ENCODE measurements at places on chromosomes 16 and 17.
A peak's percentile ranks its signal among the peaks of the same experiment; 100 is the strongest.

GRCh38 chr17:48053758-48054237 lies 5.6 kb downstream of the NFE2L1 start:
- DNase-seq = no peak

DNA sequence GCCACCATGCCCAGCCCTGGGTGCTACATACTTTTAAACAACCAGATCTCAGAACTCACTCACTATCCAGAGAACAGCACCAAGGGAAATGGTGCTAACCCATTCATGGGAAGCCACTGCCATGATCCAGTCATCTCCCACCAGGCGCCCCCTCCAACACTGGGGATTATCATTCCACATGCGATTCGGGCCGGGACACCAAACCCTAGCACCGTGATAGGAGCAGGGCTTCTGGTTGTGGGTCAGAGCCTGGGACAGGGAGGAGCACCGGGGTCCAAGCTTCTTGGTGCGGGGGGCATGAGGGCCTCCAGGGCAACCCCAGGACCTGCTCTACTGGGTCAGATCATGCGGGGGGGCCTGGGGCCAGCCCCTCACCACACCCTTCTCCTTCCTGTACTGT lies 4.5 kb downstream of the TMEM235 start:
- DNase-seq = no peak

DNA sequence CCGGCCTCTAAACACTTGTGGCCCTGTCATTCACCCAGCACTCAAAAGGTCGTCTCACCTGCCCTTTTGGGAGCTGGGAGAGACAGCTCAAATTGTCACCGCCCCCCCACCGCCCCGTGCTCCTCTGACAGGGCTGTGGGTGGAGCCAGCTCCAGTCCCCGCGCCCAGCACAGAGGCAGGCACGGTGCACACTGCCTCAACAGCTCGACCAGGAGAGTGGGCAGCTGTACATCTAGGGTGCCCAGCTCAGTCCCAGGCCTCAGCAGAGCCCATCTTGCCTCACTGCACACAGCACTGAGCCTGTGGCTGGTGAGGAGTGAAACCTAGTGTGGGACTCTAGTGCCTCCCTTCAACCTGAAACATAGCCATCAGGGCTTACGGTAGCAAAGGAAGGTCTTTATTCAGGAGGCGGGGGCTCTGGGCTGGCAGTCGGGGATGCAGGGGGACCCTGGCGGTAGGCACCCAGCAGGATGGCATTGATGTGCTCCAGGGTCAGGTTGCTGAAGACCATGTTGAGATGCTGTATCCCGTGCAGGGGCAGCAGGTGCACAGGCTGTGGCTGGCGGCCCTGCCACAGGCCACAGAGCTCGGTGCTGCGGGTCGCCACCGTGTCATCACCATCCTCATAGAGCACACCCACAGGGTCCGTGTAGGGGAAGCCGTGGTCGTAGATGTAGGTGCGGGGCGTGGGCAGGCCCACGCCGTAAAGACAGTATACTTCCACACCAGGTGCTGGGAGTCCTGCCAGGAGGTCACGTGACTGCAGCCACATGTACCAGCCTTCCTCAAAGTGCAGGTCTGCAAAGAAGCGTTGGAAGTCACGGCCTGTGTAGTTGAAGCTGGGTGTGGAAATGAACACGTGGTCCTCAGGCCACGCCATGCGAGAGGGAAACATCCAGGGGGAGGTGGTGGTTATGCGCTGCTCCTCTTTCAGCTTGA lies 3.1 kb upstream of the PSMB10 start:
- DNase-seq = no peak

DNA sequence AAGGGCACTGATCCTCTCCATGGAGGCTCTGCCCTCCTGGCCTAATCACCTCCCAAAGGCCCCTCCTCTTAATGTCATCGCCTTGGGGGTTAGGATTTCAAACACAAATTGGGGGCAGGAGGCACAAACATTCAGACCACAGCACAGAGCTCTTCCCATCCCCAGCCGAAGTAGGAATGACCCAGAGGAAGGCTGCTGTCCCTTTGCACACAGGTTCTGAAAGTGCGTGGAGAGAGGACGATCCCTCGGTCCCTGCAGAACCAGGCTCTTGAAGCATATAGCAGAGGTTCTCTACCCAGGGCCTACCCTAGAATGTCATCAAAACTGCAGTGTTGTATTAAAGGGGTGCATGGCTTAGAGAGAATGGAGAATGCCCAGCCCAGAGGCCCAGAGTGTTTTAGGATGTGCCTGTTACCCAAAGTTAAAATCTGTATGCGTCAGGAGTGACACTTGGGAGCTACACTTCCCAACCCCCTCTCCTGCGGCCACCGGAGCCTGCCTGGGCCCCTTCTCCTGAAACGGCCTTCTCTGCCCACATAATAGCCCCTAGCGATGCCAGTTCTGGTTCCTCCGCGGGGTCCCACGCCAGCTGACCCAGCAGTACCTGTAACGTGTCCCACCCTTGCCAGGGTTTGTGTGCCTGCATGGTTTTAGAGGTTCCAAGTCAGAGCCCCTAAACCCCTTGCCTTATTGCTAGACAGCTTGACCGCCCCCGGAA lies 159.5 kb upstream of the CACNG5 start:
- no peak for DNase-seq

DNA sequence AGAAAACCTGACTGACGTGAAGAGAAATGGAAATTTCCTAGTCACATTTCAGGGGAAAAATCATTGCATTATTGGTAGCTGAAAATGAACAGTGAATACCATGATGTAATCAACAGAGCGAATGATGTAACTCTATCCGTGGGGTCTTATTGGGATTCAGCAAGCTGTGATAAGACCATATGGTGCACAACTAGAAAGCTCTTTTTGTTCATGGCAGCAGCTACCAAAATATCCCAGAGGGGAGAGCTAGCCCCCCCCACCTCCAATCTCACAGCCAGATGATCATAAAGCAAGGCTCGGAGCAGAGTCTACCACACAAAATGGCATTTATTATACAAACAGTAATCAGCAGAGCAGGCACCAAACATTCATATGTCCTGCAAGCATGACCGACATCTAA lies 22.2 kb upstream of the DNAH17 start:
- no peak for DNase-seq

GRCh38 chr17:20120836-20121235 lies 111.7 kb downstream of the SPECC1 start:
- no peak for DNase-seq

DNA sequence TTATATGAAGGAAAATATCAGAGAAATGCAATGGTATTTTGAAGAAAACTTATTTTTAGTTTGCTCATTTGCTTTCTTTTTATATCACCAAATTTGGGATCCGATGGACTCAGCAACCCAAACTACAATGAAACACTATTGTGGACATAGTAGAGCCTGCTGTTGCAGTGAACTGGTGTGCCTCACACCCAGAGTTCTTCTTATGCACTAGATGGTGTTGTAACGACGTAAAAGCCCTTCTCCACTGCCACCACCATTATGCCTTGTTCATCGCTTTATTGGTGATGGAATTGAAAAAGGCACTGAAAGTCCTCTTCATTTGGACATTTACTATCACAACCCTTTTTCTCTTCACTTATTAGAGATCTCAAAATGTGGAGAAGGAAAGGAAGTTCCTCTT lies 381.3 kb downstream of the CDH8 start:
- DNase-seq = no peak

DNA sequence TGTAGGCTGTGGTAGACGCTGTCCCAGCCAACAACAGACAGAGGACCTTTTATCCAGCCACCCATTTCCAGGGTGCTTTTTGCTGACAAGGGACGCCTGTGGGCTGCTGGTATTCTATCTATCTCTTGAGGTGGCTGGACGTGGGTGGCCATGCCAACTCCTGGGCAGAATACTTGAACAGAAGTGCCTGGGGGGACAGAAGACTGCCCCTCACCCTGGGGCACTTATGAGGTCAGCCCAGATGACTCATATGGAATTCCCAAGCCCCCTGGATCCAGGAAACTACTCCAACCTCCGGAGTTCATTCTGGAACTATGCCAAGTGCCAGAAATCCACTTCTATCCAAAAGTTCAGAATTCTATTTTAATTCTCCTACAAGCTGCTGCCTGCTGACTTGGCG lies 61.3 kb downstream of the CDRT4 start:
- no peak for DNase-seq

- peak; percentile 91 for DNase-seq
These were observed 6.8 kb upstream of the CA4 start for GRCh38 chr17:60142872-60143499.

DNA sequence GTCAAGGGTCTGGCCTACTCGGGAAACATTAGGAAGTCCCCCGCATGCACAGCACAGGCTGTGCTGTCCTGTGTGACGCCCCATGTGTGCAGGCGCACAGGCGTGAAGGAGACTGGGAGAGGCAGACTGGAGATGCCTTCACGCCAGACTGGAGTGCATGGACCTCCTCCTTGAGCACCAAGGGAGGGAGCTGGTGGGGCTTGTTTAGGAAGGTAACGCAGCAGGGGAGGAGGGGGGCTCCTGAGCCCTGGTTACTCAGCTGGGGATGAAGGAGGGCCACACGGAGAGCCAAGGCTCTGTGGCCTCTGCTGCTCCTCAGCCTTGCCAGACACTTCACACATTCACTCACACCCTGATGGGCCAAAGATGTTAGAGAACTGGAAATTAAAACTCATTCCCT lies 7.7 kb downstream of the HSDL1 start:
- DNase-seq = no peak

GRCh38 chr17:83195330-83196023 lies 116.1 kb downstream of the METRNL start:
- no peak for DNase-seq

DNA sequence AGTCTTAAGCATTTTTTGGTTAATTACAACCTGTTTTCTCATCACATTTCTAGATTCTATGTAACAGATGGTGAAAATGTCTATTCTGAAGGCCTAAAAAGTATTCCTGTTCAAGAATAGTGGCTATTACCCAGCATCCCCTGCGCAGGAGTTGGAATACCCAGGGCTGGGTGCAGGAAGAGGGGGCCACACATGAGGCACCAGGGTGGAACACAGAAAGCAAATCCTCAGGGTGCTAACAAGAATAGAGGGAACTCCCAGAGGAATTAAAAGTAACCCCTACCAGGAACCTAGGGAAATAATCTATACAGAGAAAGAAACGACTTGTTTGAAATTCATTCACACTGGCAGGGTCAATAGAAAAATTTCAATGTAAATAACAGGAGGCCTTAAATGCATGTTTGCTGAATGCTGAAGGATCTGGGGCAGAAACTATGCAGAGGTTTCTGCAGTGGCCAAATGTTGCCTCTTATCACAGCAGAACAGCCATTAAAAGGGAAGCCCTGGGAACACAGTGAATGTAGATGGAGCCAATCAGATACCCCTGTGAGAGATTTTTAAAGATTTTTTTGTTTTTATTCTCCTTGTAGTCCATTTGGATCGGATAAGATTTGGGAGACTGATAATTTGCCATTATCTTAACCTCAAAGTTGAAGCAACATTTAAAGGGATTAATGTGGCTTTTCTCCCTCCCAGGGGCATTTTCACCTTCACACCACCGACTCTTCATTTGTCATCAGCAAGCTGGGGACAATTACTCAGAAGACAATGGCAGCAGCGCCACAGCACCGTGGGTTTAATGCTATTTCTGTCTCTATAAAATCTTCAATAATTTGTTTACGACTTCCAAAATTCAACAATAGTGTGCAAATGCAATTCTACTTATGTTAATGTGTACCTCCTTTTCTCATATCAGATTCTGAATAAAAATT lies 196.0 kb upstream of the PSMD7 start:
- DNase-seq = peak; percentile 49

DNA sequence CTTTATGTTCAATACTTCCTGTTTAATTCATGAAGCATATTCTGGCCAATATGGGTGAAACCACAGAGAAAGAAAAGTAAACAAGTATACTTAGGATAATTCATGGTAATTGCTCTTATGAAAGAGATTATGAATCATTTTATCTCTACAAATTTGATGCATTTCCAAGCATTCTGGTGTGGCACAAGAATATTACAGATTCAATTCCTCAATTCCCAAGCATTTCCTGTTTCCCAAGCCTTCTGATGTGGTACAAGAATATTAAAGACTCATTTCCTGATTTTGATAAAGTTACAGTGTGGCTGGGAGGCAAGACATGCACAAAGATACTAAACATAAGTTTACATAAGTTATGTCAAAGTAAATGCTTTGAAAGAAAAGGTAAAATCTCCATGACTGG lies 126.1 kb upstream of the NUDT7 start:
- no peak for DNase-seq

- DNase-seq = peak; percentile 61
These were observed at the start of gene SIAH1 for GRCh38 chr16:48385253-48386150. Gene SIAH1 (minus strand): TSS chr16:48385413. CDS start chr16:48362428, 22,985 bp downstream.

- DNase-seq = no peak
These were observed 6.3 kb downstream of the TERF2IP start for GRCh38 chr16:75653922-75654321.

DNA sequence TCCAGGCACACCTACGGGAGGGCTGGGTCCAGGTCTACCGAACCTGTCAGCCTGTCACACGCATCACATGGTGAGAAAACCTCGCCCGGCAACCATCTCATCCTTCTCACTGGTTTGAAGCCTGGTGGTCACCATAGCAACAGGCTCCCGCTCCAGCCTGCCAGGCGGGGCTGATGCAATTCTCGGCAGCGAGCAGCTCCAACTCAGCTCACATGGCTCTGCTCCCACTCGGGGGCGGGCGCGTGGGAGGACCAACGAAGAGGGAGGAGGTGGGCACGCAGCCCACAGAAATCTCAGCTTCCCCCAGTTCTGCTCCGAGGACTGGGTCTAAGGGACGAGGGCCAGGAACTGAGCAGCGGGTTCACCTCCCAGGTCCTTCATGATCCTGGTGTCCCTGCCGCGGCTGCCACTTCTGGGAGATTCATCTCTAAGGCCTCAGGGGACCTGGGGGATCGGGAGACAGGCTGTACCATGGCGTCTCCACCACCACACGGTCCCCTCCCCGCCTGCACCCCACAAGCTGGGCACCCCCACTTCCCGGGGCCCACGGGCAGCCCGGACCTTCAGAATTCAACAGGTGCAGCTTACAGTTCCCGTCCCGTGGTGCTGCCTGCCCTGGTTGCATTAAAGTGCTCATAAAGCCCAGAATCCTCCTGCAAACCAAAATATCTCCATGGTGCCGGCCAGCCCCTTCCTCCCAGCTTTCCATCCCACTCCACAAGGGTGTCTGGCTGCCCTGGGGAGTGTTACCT lies 25.8 kb downstream of the ABR start:
- peak; percentile 55 for DNase-seq

DNA sequence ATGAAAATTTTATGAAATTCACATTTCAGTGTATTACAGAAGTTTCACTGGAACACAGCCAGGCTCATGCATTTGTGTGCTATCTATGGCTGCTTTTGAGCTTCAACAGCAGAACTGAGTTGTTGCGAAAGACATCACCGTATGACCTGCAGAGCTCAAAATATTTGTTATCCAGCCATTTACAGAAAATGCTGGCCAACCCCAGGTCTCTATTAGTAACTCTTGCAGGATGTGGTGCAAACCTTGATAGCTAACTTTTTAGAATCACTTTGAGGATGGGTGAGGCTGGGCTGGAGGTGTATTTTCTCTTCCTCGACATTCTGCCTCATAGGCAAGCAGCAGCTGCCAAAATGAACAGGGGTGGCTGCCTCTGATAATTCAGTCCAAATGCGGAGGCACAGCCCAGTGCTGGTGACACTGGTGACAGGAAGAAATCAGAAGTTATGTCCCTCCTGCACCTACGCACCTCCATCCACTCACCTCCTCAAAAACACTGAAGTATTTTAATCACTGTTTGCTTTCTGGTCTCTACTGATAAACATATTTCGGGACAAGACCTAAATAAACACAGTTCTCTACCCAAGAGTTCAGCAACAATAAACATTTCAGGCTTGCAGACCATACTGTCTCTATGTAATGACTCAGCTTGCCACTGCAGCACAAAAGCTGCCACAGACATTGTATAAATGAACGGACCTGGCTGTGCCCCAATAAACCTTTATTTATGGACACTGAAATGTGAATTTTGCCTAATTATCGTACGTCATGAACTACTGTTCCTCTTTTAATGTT lies 28.5 kb downstream of the ARHGAP17 start:
- DNase-seq = no peak
